ENCODE measurements at places on chromosomes 2 and 18. TPM values are rescaled to one million over a fixed set of nuclear protein-coding genes. Genes with fewer than 3 reads are reported as not detected.

The AMER3 gene
- 0.79 TPM for total RNA-seq

The CAPN14 gene
- total RNA-seq = 0.23 TPM

The ENOSF1 gene
- total RNA-seq = 114 TPM

DNA sequence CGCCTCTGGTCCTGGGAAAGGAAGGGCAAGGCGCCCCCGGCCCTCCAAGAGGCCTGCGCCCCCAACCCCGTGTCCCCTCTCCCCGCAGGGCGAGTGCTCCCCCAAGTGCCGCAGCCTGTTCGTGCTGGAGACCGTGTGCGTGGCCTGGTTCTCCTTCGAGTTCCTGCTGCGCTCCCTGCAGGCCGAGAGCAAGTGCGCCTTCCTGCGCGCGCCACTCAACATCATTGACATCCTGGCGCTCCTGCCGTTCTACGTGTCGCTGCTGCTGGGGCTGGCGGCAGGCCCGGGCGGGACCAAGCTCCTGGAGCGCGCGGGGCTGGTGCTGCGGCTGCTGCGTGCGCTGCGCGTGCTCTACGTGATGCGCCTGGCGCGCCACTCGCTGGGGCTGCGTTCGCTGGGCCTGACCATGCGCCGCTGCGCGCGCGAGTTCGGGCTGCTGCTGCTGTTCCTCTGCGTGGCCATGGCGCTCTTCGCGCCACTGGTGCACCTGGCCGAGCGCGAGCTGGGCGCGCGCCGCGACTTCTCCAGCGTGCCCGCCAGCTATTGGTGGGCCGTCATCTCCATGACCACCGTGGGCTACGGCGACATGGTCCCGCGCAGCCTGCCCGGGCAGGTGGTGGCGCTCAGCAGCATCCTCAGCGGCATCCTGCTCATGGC, 52.4 kb downstream of the SLC66A2 start:
- no peak for DNase-seq

The SUPT7L gene
- total RNA-seq = 43.5 TPM

DNA sequence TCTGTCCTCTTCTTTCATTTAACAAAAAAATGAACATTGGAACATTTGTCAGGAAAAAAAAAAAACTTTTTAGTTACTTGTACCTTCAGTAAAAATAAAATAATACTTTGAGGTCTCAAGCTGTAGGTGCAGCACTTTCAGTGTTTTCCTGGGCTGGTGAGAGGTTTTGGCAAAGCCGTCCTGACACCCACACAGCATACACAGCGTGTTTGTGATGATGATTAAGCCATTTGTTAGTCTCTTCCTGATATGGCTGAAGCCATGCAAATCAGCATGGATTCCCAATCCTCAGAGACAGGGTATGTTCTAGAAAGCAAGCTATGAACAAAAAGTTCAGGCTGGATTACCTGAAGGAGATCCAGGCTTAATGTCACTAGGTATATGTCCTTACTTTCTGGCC, 236.8 kb downstream of the ZNF516 start:
- DNase-seq = no peak

- DNase-seq = no peak
These were observed 2176.3 kb upstream of the CELF4 start for GRCh38 chr18:39741755-39742466.

- DNase-seq = no peak
These were observed 2.1 kb downstream of the PDIA6 start for GRCh38 chr2:10810202-10811161.

- DNase-seq = no peak
These were observed 131.6 kb upstream of the DNAJC10 start for GRCh38 chr2:182584462-182584861.

The SCYGR4 gene
- total RNA-seq = not detected

GRCh38 chr18:45656194-45656770, 41.0 kb downstream of the SLC14A2 start:
- no peak for DNase-seq

DNA sequence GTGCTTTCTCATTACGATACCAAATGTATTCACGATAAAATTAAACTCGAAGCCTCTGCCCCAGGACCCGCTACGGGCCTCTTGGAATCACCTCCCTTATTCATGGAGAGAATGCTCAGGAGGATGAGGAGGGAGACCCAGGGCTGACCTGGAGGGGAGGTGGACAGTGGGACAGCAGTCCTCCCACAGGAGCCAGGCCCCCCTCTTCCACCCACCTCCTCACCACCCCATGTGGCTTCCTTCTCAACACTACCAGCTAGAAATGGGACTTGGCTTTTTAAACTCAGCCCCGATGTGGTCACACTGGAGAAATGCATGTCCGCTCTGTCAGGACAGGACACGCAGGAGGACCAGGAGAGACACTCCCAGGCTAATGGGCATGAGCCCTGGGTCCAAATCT, 147.9 kb upstream of the ID2 start:
- no peak for DNase-seq

DNA sequence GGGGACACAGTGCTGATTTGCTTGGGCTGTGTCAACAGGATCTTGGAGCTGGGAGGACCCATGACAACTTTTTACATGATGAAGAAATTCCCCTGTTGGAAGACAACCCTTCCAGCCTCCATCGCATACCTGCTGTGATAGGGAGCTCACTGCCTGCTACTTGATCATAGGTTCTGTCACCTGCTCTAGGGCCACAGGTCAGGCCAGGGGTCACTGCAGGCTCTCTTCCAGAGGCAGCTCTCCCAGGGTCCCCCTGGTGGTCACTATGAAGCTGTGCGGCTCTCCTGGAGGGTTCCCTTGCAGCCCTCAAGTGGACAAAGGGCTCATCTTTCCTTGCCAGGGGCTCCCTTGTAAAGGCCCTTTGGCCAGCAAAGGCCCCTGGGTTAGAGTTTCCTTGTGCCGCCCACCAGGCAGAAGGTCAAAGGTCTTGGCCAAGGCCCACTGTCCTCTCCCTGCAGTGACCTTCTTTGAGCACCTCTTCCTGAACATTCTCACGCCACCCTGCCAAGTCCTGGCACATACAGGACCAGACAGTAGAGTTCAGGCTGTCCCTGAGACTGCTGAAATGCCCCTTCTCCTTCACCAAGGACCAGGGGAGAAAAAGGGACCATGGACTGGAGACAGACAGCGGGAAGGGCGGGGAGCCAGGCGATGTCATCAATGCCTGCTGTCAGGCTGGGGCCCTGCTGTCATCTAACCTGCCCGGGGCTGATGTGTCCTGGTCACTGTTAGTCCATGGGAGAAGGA, 345.1 kb downstream of the DYSF start:
- DNase-seq = peak; percentile 71

GRCh38 chr2:103249462-103249861, 487.6 kb downstream of the TMEM182 start:
- DNase-seq = no peak

DNA sequence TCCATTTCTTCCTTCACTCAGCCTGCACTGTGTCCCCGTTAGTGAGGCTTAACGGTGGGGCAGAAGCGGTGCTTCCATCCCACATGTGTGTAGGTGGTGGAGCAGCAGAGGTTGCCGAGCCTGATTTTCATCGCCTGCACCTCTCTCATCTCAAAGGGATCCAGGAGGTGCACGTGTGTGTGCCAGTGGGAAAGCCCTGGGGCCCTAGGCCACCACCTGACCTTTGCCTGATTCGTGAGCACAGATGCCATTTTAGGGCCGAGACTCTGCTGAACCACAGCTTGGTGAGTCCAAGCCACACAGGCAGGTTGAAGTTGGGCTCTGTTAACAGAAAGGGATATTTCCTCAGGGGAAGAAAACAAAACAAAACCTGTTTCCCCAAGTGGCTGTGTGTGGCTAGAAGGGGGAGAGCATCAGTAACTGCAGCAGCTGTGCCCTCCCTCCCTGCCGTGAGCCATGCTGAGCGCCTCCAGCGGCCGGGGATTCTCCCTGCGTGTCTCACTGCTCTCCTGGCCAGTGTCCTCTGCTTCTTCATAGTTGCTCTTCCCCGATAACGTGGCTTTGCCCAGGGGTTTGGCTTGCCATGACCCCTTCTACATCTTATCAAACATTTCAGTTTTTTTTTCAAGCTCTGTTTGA, 81.5 kb downstream of the MAPRE2 start:
- DNase-seq = no peak

The CD302 gene
- 7.6 TPM for total RNA-seq

DNA sequence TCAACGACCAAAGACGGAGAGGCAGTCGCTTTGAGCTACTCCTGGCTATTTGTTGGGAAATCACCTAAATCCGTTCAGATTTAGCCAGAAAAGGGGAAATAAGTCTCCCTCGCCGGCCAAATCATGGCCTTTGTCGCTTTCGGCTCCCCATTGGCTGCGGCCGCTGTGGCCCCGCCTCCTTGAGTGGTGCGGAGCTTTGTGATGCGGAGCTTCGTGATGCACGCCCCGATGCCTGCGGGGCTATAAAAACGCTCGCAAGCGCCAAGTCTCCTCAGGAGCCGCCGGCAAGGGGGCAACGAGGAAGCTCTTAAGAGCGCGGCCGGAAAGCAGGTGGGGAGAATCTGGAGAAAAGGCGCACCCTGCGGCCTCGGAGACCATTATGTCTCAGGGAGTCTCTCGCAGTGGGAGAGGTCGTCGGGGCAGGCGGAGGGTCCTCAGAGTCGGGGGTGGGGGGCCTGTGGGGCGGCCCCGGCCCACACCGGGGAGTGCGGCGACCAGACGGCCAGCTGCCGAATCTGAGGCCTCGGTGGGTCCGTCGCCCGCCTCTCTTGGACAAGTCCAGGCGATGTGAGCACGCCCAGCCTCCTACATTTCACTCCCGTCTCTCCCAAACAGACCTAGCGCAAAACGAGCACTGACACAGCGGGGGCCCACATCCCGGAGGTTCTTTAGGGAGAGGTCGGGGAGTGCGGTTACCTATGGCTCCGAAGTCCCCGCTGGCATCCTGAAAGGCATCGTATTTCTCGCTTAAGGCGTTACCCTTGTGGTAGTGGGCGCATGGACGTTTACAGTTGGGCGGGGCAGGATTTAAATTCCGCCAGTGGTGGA, at the start of gene CABYR:
Gene CABYR, plus strand, starts transcription at position 274 of the 828 bp plus-strand sequence. CDS start 4,053 bp downstream, outside the sequence.
- DNase-seq = peak; percentile 76

DNA sequence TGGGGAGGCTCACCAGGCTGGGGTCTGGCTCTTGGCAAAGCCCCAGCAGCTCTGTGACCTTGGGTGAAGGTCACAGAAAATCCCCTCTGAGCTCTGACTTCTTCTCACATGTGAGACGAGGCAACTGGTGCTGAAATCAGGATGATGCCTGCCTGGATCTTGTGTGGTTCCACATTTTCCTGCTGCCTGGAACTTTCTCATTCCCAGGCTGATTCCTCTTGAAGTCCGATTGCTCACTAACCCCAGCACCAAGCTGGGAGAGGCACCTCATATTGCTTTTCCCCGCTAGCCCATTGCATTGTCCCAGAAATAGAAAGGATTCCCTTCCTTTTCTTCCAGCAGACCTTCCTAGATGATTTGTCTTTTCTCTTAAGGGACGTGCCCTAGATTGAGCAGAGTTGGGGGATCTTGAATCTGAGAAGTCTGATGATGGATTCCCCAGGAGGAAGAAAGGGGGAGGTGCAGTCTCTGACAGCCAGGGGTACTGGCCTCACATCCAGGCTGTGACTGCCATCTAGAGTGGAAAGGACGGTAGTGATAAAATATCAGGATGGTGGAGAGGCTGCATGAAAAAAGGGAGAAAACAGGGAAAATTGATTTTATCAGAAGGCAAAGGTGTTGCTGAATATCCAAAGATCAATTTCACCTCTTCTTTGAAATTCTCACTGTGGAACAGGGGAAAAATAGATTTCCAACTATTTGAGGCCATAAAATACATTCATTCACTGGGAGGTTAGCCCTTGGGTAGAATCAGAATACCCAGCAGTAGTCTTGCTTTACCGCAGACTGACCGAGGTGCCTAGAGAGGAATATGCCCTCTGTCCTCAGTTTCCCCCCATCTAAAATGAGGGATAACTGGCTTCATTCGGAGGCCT, 96.3 kb downstream of the FAM210A start:
- DNase-seq = peak; percentile 62

DNA sequence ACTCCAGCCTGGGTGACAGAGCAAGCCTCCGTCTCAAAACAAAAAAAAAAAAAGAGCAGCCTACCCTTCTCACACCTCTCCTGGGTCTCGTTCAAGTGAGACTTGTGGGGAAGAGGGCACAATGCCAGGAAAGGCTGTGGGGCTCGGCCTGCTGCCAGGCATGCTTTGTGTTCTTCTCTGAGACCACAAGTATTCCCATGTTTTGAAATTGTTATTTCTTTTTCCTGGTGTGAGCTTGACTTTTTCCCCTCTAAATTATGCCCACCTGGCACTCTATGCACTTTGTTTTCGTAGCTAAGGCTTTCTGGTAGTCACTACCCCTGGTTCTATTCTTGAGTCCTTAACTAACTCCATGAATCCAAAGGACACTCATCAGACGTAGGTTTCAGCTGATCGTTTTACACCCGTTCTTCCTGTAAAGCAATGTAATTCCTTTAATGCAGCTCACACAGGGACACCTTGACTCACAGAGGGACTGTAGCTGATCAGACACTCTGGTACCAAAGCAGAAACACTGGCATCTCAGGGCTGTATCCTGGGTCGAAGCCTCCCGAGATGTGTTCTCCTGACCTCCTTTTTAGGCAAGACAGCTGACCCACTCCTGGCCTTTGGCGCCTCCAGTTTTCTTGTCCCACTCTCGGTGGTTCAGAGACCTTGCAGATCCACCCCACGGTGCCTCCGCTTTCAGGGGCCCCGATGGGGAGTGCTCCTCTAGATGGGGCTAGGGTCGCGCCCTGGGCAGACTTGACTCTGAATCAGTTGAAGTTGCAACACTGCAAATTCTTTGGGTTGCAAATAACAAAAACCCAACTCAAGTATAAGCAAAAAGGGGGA, 193.3 kb upstream of the AGAP1 start:
- DNase-seq = no peak

The SLC5A7 gene
- total RNA-seq = not detected

The DSC3 gene
- total RNA-seq = 4.5 TPM

DNA sequence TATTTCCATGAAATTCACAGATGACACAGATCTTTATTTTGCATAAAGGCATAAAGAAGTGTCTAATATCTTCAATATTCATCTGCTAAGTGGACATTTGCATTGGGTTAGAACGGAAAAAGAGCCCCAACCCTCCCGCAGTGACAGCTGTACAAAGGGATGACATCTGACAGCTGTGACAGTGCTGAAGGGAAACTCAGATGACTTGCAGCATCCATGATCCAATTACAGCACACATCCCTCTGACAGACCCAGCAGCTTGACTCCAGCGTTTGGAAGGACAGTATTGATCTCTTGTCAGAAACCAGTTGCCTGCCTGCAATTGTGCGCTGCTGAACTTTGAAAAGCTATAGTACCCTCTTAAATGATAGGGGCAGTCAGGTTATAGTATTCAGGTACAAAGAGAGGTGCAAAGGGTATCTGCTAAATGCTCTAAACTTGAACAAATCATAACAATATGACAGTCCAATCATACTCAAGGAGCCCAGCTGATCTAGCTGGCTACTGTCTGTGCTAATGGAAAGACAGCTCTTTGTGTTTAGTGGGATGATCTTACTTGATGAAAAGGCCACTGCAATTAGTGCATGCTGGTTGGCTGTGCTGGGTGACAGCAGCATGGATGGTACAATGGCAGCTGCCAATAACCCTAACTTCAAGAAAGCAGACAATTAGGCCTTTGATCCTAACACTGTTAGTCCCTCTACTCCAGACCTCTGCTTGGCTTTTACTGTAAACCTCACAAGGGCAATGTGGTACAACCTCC, 599.2 kb downstream of the NR4A2 start:
- no peak for DNase-seq

- DNase-seq = no peak
These were observed 16.1 kb downstream of the TMEM127 start for GRCh38 chr2:96249654-96250053.
